ENCODE measurements at places on chromosomes 6 and 20.

DNA sequence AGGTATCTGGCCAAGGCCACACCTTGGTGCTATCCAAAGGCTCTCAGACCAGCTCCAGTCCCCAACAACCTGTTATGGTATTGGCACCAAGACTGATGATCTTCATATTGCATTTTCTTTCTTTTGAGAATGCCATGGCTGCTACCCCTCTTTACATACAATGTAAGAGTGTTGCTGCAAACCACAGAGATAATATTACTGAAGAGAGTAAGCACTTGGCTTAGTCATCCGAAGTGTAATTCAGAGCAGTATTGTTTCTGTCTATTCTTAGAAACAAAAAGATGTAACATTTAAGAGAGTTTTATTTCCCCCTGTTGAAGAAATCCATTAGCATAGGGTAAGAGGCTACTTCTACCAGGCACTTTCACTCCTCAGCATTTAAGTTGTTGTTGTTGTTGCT, 212.5 kb downstream of the C6orf118 start:
- no peak for DNase-seq

- no peak for DNase-seq
Observed at GRCh38 chr20:13554076-13554475, 84.7 kb downstream of the TASP1 start.

DNA sequence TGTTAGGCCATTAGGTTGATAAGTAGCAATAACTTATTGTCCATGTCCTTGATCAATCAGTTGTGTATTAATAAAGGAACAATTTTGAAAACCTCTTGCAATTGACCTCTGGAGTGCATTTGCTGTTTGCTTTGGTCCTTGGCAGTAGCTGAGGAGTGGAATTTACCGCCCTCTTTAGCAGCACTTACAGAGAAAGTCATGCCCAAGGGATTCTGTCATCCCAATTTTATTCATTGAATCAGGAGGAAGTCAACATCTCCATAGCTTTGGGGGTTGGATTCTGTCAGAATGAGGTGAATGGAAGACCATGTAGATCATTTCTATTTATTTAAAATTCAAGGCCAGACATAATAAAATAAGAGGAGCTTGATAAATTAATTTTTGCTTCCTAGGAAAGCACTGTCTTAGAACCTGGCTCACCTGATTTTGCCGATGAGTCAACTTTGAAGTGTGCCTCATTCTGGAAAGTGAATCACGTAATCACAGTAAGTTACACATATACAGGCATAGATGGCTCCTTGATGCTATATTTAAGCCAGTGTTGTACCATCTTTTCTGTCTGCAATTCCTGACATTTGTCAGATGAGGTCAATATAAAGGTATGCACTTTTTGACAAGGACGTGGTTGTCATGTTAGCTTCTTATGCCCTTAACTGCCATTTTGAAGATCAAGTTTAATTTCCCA, 128.7 kb upstream of the MLIP start:
- DNase-seq: no peak

DNA sequence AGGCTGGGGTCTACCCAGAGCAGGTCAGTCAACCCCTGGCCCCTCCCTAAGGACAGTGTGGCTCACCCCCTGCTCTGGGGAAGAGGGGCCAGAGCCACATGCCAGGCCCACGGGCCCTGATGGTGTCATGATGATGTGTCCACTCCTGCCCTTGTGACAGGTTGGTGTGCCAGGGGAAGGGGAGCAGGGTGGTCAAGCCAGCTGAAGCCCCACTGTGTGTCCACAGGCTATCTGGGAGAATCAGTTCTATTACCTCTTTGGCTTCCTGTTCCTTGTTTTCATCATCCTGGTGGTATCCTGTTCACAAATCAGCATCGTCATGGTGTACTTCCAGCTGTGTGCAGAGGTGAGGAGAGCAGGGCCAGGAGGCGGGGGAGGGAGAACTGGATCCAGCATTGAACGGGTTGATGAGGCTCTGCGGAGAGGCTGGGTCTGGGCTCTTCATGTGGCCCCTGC, 47.7 kb downstream of the PLAGL2 start:
- DNase-seq: no peak

DNA sequence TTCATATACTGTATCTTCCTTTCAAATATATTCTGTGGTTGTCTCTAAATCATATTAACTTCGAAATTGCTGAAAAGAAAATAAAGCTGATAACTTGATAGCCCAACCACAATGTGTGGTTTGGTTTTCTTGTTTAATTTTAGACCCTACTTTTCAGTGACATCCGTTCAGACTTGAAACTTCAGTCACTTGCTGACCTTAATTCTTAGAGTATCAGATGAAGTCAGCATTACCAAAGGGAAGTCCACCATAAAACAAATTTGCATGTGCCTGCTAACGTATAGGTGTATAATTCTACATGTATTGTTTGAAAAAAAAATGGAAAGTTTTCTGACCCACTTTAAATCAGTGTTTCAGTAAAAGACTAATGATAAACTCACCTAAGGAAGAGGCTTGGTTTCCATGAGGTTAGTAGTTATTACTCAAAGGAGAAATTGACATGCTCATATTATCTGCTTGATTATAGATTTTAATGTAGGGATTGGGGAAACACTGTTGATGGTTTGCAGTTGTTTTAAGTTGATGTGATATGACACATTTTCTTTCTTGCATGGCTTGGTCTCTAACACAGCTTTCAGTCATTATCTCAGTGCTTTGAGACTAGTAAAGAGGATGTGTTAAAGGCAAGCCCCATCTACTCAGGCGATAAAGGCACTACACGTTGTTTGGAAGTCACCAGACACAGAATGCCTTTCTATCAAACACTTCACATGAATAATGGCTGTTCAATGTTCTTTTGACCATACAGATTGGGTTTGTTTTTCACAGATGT, 5.2 kb upstream of the IL17A start:
- DNase-seq: no peak

- DNase-seq: no peak
Observed at GRCh38 chr6:112005013-112005371, 48.9 kb upstream of the CCN6 start.

GRCh38 chr6:37587866-37588734, 88.4 kb upstream of the CCDC167 start:
- peak; percentile 23 for DNase-seq

- DNase-seq: no peak
Observed at GRCh38 chr20:62044631-62045030, 21.1 kb downstream of the TAF4 start.

- DNase-seq: no peak
Observed at GRCh38 chr20:25534845-25535244, 50.5 kb downstream of the NINL start.

GRCh38 chr6:138374815-138375214, 2.9 kb upstream of the SMIM28 start:
- DNase-seq: no peak

DNA sequence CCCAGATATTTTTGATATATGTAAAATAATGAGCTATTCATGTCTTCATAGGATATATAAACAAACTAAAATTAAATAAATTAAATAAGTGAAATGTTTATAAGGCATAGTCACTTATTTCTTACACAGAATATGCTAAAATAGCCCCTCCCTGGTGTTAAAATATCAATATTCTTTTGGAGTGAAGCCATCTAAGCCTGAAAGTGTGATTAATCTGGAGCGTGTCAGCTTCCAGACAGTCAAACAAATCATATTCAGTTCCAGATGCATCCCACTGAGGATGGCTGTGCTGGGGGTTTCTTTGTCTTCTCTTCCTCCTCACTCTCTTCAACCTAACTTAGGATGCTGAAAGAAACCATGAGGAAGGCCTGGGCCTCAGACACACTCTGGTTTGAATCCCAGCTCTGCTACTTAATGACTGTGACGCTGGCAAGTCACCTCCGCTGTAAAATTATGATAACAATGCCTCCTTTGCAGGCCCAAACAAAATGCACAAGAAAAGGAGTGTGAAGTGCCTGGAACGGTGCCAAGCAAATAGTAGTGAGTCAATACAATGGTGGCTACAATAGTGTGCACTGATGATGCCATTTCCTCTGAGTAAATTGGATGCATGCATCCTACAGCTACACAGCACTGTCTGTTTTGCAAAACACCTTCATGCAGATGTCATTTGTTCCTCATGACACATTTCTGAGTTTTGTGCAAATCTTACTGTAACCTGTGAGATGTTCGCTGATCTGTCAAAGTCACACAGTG, 161.4 kb downstream of the FOXC1 start:
- no peak for DNase-seq

GRCh38 chr6:11833626-11834592, 55.3 kb upstream of the ADTRP start:
- no peak for DNase-seq

DNA sequence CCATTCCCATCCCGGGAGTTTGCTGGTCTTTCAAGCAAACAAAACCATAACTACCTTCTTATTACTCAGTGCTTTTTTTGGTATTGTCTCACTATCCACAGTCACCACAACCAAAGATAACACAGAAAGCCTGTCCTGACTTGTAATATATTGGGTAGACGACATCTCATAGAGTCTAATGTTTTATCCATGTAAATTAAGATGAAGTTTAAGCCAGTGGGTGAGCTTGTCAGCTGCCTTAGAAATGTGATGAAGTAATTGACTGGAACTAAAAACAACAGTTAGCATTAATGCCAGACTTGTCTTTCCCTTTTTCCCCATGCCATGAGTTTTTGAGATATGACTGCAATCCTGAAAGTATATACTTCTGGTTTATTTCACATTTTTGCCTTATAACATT, 282.7 kb upstream of the PRDM1 start:
- no peak for DNase-seq

DNA sequence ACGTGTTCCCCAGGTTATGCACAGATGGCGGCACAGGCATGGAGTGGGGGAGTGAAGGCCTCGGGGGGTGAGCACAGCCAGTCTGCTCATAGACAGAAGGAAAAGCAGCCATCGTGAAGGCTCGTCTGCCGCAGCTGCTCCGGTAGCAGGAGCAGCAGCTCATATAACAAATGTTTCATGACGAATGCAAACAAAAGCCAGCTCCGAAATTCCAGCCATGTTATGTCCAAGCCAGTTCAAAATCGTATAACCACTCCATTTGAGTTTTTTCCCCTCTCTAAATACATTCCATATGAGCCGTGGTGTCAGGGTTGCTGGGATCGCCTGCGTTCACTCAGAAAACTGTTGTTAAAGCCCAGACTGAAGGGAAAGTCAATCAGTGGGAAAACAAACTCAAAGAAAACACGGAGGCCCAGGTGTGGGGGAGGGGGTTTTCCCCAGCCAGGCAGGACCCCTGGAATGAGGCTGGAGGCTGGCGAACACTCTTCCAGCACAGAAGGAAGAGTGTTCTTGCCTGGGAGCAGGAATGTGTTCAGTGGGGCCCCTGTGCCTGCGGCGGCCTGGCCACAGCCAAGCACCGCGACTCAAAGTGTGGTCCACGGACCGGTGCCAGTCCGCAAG, 280.4 kb upstream of the TAB2 start:
- no peak for DNase-seq

GRCh38 chr6:145814035-145814500, 527 bp downstream of the FBXO30 start:
- peak; percentile 7 for DNase-seq

GRCh38 chr20:20207872-20208271, 155.5 kb downstream of the CFAP61 start:
- DNase-seq: no peak

- DNase-seq: no peak
Observed at GRCh38 chr6:99431901-99432300, 6.8 kb upstream of the PNISR start.

DNA sequence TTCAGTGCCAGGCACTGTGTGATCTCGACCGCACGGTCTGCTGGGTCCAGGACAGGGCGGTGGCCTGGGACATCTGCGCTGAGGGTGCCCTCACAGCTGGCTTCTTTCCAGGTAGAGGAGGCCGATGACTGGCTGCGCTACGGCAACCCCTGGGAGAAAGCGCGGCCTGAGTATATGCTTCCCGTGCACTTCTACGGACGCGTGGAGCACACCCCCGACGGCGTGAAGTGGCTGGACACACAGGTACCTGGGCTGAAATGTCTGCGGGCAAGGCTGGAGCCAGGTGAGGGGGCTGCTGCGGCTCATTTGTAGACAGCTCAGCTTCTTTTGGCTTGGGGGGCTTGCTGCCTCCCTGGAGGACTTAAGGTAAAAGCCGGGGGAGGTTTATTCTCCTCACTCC, 26.6 kb downstream of the PYGB start:
- DNase-seq: no peak

GRCh38 chr6:118725944-118726343, 74.6 kb upstream of the CEP85L start:
- no peak for DNase-seq

DNA sequence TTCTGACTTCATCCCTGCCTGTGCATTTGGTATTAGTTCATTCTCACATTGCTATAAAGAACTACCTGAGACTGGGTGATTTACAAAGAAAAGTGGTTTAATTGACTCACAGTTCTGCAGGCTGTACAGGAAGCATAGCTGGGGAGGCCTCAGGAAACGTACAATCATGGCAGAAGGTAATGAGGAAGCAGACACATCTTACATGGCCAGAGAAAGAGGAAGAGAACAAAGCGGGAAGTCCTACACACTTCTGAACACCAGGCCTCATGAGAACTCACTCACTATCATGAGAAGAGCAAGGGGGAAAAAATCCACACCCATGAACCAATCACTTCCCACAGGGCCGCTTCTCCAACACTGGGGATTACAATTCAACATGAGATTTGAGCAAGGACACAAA, 303.9 kb downstream of the CBLN4 start:
- no peak for DNase-seq

GRCh38 chr6:16480763-16481560, 242.6 kb downstream of the GMPR start:
- no peak for DNase-seq

GRCh38 chr6:134626589-134626988, 308.7 kb upstream of the SGK1 start:
- DNase-seq: no peak

DNA sequence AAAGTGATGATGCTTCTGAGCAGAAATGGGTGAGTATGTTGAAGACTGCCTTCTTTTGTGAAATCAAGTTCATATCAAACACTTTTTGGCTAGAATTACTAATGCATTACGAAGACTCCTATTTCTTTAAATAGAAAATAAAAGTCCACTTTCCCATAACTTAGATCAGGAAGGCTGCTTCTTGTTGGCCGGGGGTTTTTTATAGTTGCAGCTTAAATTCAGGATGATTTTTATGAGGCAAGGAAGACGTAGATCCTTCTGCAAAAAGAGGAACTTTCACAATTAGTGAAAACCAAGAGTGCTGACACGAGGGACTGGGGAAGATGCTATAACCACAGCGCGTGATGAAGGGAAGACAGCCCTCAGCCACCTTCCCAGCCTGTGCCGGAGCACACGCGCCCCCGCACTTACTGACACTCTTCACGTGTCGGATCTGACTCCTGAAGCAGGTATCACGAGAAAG, 206.1 kb upstream of the PRDM1 start:
- peak; percentile 26 for DNase-seq
